Renal cortical epithelial cell (primary cell): ENCODE measurements at places on chromosomes 12 and 14. TPM values are rescaled to one million over a fixed set of nuclear protein-coding genes. Genes with fewer than 3 reads are reported as not detected.

Gene KCNJ8
- 0.89 and 2.1 TPM in 2 replicates for total RNA-seq

Gene NRIP2
- not detected in 2 replicates for total RNA-seq

Gene RIMKLB
- total RNA-seq: 45.3 and 49.1 TPM in 2 replicates

Gene SLC8A3
- total RNA-seq: 0.15 TPM in 1 of 2 replicates, not detected in the other

Gene KSR2
- total RNA-seq: under 0.01 and 0.65 TPM in 2 replicates

DNA sequence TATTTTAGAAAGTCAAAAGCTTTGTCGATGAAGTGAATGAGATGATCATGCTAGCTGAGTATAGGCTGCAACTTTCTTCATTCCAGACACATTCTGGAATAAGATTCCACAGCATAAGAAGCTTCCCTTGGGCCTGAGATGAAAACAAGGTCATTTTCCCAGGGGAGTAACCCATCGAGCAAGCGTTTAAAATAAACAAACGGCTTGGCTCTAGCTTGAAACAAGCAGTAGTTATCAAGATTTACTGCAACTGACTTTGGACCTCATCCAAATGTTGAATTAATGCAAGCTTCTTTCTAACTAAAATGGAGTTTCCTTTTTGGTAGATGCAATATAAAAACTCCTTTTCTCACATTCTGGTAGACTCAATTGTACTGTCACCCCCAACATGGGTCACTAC is 23.0 kb downstream of the KCNJ8 start:
- DNase-seq: peak; percentile 39

GRCh38 chr12:88922816-88923215 is 342.5 kb upstream of the KITLG start:
- DNase-seq: peak; percentile 31

GRCh38 chr12:117850048-117850447 is 118.7 kb downstream of the KSR2 start:
- peak; percentile 54 for DNase-seq

DNA sequence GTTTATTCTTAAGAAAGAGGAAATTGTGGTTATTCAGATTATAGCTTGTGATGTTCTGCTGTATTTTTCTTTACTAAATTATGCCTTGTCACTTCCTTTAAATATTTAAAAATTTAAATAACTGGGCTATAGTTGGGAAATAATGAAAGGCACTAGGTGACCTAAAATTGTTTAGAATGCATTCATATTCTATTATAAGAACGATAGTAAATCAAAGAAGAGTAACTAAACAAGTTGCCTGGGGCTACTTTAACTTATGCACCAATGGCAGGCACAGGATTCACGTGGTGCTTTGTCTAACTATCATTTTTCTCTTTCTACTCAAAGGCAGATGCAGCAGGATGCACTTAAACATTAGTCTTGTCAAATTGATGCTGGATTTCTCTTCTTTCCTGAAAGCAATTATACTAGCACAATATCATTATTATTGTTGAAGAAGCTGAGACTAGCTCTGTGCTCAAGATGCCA is 190.7 kb upstream of the PPFIA2 start:
- no peak for DNase-seq

GRCh38 chr12:26274441-26275312 is 79.3 kb downstream of the SSPN start:
- peak; percentile 100 for DNase-seq

DNA sequence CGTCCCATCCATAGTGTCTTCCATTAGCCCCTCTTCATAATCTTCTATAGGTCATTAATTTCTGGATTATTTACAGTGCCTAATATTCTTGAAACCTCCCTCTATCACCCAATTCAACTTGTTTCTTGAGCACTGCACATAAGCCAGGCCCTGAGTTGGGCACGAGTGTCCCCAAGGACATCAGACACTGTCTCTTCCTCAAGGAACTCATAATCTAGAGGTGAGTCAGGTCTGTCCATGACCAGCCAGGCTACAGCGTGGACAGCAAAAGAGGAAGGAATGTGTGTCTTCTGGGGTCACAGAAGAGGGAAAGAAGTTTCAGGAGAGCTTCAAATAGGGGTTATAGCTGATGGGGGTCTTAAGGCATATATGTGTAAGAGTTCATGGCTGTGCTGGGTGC is 12.5 kb downstream of the SPTB start:
- no peak for DNase-seq

- peak; percentile 59 for DNase-seq
These were observed 1.1 kb downstream of the KMT5A start for GRCh38 chr12:123384994-123385376.

- DNase-seq: no peak
These were observed 40.1 kb upstream of the STAB2 start for GRCh38 chr12:103546959-103547358.
